ENCODE measurements at places on chromosomes 4 and X.

- DNase-seq, result no peak
Observed at GRCh38 chr4:165927815-165928214, 54.8 kb downstream of the TLL1 start.

- no peak for DNase-seq
Observed at GRCh38 chrX:85221361-85221760, 22.2 kb downstream of the SATL1 start.

DNA sequence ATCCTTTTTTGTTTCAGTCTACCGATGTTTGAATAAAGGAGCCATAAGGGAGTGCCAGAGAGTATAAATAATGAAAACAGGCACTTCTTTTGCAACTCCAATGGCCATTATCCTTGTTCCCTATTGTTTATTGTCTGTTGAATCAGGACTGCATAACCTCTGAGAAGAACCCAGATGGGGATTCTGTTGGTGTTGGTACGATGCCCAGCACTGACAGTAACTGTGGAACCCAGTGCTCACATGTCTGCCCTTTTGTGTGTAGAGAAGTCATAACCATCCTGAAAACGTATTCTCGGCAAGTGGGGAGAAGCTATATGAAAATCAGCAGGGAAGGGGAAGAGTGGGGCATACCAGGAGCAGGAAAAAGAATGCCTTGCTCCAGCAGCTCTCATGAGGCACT lies 195.1 kb upstream of the EDNRA start:
- no peak for DNase-seq

DNA sequence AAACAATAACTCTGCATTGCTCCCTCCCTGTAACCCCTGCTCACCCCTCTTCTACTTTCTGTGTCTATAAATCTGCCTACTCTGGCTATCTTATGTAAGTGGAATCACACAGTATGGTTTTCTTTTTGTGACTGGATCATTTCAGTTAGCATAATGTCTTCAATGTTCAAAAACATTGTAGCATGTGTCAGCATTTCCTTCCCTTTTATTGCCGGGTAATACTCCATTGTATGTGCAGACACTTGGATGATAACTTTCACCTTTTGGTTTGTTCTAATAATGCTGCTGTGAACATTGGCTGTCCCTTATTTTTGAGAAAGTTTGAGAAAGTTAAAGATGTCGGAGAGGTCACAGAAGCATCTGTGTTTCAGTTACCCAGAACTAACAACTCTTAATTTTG lies 60.6 kb upstream of the TLR2 start:
- DNase-seq, result no peak

GRCh38 chr4:61200916-61201526 lies 895 bp downstream of the ADGRL3 start:
- DNase-seq, result no peak

GRCh38 chrX:153844509-153845082 lies 14.3 kb upstream of the PDZD4 start:
- DNase-seq, result no peak

DNA sequence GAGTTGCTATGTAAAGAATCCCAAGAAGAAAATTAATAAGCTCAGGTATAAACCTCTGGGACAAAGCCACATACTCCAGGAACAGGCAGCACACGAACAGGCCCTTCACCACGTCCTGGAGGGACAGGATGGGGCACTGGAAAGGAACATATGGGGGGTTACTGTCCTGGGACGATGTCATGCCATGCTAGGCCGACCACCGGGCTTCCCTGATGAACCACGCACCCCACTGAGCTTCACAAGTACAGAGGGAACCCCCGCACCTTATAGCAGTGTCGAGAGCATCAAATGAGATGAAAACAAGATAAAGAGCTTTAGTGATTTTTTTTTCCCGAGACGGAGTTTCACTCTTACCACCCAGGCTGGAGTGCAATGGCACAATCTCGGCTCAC lies 19.1 kb downstream of the NOP14 start:
- DNase-seq, result no peak

- DNase-seq, result no peak
Observed at GRCh38 chrX:112636288-112636687, 43.5 kb downstream of the LHFPL1 start.

- no peak for DNase-seq
Observed at GRCh38 chr4:185761352-185762235, 50.4 kb downstream of the SORBS2 start.

GRCh38 chr4:152953514-152953913 lies 17.4 kb downstream of the FHDC1 start:
- no peak for DNase-seq

DNA sequence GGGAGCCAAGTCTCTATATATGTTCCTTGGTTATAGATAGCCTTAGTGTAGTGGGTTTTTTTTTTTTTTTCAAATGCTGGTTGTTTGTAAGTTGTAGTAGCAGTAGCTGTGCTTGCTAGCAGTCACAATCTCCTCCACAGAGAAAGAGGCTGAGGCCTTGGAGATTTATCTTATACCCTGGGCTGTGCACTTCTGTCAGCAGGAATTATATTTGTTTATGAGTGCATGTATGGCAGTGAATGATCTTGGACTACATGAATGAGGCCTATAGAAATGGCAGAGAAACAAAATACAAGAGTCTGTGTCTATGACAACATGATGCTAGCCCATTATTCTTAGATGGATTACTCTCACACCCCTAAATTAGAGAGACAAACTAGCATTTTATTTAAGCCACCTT lies 1674.2 kb upstream of the ADGRL3 start:
- no peak for DNase-seq

- no peak for DNase-seq
Observed at GRCh38 chr4:6468376-6468775, 4.0 kb downstream of the PPP2R2C start.

DNA sequence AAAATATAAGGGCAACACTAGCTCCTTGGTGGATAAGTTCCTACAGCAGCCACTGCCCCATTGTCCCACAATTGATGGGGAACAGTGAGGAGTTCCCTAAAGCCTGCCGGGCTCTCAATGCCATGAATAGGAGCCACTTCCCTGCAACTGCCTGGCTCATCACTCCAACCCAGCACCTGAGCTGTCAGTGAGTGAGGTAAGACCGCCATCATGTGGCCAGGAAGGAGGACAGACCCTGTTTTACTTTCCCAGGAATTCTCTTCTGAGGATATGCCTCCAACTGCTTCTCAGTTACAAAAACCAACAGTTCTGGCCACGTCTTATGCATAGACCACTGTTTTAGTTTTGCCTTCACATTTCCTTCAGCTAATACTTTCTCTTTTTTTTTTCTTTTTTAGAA lies 45.5 kb downstream of the SRPX start:
- no peak for DNase-seq

DNA sequence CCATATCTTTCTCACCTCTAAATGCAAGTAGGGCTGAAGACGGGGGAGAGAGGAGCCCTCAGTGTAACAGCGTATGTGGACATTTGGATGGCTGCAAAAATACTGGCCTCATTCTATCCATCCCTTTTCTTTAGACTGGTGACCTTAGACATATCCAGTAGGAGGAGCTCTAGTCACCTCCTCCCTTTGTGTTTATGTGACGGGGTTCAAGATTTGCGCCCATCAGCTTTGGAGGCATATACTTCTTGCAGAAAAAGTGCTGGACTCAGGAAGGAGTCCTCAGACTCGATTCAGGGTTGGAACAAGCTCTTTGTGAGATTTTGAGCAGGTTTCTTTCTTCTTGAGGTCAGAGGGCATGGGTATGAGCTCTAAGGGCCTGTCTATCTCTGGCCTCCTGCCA lies 86.2 kb downstream of the MAMLD1 start:
- DNase-seq, result no peak

DNA sequence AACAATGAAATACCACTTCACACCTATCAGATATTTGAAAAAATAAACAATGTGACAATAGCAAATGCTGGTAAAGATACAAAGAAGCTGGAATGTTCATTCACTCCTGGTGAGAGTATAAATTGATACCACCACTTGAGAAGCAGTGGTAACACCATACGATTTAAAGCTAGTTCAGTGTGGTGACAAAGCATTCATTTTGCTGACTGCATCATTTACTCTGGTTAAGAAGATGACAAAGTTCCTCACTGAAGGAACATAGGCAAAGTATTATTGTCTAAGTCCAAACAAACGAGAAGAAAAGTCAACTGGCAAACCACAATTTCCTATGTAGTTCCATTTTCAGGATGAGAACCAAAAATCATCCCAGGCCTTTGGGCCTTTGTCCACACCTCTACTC lies 102.5 kb downstream of the GEMIN8 start:
- no peak for DNase-seq

- DNase-seq, result no peak
Observed at GRCh38 chr4:150067859-150068258, 10.4 kb upstream of the DCLK2 start.

DNA sequence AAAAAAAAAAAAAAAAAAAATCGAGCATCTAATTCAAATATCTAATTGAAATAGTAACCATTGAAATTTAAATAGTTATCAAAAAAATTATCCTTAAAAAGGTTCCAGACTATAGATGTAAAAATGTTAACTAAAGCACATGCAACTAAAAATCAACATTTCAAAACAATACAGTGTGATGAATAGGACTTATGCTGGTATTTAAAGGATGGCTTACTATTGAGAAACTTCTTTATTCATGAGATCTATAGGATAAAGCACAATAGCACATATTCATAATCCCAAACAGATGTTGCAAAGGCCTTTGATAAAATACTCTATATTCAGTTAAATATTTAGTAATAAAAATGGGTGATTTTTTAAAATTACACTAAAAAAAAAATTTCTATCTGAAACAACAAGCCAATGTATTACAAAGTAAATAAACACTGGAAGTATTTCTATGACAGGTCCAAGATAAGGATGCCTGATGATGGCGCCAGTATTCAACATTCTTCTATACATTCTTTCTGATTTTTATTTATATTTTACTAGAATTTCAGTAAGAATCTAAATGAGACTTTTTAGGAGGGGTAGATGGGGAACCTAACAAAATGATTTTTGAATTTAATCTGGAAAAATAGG lies 26.3 kb downstream of the DCLK2 start:
- no peak for DNase-seq

- DNase-seq, result no peak
Observed at GRCh38 chr4:98204236-98204553, 57.0 kb upstream of the RAP1GDS1 start.

DNA sequence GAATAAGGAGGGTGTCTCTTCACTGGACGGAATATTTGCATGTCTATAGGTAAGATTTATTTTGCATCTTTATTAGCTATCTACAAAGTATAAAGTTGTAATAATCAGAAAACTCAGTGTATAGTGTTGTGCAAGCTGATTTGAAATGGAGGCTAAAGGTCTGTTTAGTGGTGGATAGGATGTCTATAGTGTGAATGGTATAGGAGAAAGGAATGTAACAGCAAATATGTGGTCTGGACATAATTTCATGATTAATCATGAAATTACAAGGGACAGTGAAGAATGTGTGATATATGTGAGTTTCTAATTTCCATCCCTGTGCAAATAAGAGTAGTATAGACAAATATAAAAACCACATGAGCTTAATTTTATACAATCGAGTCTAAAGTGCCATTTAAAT lies 79.3 kb upstream of the CAMK2D start:
- no peak for DNase-seq

DNA sequence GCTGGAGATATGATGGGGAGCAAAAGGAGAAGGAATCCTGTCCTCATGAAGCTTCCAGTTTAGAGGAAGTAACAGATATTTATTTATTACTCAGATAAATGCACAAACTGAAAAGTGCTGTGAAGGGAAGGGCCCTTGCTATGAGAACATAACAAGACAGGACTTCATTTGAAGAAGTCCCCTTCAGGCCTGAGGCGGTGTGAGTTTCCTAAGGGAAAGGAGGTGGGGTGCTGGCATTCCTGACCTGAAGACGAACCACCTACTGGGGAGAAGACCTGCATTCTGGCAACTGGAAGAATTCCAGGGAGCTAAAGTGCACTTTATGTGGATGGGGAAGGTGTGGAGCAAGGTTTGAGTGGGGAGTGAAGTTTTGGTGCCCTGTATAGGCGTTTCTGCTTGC lies 15.9 kb upstream of the SPARCL1 start:
- no peak for DNase-seq

DNA sequence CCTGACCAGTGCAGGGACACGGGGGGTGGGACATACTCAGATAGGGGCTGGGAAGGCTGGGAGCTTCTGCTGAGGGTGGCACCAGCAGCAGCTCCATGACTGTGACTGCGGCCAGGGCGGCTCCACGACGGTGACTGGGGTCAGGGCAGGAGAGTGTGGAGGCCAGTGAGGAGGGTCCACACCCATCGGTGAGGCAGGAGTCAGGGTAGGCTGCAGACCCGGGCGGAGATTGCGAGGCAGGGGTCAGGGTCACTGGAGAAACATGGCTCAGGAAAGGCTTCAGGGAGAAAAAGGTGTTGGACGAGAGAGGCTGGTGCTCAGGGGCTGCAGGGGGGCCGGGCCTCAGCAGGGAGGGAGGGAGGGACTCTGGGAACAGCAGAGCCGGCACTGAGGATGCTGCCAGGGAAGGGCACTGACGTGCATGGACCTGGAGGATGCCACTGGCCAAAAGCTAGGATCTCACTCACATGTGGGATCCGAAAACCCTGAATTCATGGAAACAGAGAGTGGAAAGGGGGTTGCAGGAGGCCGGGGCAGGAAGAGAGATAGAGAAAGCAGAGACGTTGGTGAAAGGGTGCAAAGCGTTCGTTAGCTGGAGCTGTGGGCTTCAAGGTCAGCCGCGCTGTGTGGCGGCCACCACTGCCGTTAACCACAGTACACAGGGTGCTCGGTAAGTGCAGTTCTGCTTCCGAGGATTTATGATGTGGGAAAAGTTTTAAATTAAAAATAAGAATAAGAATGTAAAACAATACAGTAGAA lies 22.0 kb downstream of the ATP5ME start:
- no peak for DNase-seq

- DNase-seq, result no peak
Observed at GRCh38 chr4:57661517-57662090, 551.4 kb upstream of the IGFBP7 start.

GRCh38 chr4:12446256-12446655 lies 1017.6 kb upstream of the HS3ST1 start:
- no peak for DNase-seq

DNA sequence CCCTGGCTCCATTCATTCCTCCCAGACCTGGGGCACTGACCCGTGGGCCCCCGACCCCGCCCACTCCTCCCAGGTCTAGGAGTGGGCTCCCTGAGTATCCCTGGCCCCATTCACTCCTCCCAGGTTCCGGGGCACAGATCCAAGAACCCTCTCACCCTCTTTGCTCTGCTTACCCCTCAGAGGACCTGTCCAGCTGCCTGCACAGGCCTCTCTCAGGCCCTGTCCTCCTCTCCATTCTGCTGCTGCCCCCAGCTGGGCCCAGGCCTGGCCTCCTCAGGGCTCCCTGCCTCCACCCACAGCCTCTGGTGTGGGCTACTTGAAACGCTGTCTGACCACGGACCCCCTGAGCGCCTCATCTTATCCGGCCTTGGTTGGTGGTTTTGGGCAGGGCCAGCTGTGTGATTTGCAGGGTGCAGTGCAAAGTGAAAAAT lies 217.7 kb upstream of the PSAPL1 start:
- DNase-seq, result no peak

GRCh38 chr4:85370400-85371032 lies 104.4 kb upstream of the ARHGAP24 start:
- no peak for DNase-seq

GRCh38 chr4:138164208-138164607 lies 77.9 kb downstream of the SLC7A11 start:
- DNase-seq, result no peak
